ENCODE measurements at places on chromosomes 5 and 9.

- no peak for DNase-seq
Measured at GRCh38 chr9:84271531-84271900, 69.0 kb downstream of the SLC28A3 start.

DNA sequence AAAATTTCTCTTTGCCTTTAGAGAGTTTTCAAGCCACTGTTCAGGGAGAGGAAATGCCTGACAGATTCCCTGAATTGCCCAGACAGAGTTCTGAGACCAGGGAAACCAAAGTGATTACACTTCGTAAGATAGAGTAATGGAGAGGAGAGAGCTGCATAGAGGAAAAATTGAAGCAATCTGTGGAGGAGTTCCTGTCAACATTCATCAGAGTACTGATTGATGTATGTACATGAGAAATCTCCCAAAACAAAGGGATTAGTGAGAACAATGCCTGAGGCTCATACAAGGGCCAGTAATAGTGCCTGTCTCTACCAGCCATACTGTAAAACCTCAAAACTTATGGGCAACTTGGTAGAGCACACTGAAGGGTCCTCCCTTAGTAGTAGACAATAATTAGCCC, 79.0 kb upstream of the TRIM32 start:
- DNase-seq = no peak

DNA sequence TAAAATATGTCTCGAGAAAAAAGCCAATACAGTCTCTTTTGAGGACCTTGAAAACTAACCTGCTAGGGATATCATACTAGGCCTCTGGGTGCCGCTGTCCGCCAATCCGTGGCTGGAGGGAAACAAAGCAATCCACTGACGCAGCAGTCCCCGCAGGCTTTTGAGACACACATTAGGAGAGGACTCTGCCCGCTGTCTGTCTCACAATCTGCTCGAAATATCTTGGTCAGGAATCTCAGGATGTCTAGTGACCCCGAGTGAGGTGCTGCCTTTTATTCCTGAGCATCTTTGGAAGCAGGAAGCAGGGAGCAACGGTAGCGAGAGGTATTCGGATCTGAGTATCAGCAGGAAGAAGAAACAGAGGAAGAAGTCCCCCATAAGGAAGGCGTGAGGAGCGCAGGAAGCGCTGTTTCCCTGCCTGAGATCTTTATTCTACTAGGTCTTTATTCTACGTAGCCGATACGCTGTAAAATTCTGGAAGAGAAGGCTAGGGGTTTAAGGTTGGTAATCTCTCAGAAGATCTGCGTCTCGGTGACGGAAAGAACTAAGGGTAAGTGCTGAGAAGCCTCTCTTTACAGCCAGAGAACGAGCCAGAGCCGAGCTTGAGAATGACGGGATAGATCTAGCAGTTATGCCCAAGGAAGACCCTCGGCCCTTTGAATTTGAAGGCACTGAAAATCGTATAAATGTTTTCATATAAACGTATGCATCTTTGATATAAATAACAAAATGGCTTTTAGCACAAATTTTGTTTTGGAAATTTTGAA, 4.0 kb upstream of the PCDHGA1 start:
- DNase-seq = peak; percentile 68

DNA sequence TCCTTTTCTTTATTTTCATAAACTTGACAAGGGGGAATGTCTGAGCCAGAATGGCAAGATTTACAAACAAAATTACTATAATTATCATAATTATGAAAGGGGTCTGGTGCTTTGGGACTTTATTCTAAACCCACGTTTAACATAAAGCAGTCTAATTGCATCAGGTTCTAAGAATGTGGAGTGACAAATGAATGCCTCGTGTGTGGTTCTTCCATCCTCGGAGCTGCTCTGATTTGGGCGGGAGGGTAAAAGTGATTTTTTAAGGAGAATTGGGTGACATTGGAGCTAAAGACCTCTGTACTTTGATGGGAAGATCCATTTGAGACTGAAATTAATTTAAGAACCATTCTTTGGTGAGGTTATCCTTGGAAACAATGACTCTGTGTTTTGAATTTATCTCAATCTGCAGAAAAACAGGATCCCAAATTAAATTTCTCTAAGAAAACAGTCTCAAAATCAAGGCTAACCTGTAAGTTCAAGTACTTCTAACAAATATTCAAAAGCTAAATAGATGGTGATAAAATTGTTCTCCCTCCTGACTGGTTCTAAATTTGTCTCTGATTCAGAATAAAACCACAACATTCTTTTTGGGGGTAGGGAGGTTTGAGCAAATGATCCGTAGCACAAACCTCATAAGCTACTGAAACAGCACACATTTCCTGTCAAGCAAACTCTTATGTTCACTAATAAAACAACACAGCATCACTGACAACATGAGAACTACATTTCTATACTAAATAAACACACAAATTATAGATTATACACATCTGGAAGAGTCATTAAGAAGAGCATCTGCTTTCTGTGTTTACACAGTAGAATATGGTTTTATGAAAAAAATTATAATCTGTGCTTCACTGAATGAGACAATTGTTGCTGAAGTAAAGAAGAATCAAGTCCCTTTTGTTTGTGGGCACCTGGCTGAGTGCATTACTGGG, 85.5 kb downstream of the DCP2 start:
- no peak for DNase-seq

DNA sequence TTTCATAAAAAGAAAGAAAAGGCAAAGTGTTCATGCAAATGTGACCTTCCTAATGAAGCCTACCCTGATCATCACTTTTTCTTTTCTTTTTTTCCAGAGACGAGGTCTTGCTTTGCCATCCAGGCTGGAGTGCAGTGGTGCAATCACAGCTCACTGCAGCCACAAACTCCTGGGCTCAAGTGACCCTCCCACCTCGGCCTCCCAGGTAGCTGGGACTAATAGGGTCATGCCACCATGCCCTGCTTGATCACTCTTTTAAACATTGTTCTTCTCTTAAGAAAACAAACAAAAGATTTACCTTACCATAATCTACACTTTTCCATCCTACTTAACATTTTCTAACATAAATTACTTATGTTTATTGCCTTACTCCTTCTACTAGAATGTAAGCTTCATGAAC, 8.5 kb upstream of the GOLGA1 start:
- DNase-seq = no peak

GRCh38 chr9:68710111-68710471, 5.1 kb downstream of the PIP5K1B start:
- DNase-seq = no peak

DNA sequence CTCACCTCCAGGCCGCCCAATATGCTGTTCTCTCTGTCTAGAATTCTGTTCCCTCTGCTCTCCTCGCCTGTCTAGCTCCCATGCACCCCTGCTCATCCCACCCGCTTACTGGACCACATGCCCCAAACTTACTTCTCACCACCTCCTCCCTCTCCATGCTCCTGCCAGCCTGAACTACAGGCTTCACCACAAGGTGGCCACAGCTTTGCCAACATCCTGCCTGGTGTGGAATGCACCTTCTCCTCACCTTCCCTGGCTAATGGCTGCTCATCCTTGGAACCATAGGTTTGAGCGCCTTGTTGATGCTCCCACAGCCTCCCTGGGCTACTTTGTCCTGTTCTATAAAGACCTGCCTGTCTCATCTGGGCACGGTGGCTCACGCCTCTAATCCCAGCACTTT, 9.6 kb downstream of the LAMC3 start:
- DNase-seq = no peak

- no peak for DNase-seq
Measured at GRCh38 chr5:166102947-166103346, 2188.5 kb upstream of the WWC1 start.

GRCh38 chr5:65624571-65625555, at the start of the genes SHLD3 and TRAPPC13:
SHLD3 (plus strand) TSS chr5:65625027; CDS start chr5:65629588, 4,561 bp downstream.
TRAPPC13 (plus strand) TSS chr5:65625027; CDS start chr5:65625061, 34 bp downstream.
- DNase-seq = peak; percentile 64

- no peak for DNase-seq
Measured at GRCh38 chr9:75669721-75670120, 220.8 kb upstream of the PCSK5 start.

GRCh38 chr5:151030379-151030778, 10.0 kb downstream of the GPX3 start:
- no peak for DNase-seq

DNA sequence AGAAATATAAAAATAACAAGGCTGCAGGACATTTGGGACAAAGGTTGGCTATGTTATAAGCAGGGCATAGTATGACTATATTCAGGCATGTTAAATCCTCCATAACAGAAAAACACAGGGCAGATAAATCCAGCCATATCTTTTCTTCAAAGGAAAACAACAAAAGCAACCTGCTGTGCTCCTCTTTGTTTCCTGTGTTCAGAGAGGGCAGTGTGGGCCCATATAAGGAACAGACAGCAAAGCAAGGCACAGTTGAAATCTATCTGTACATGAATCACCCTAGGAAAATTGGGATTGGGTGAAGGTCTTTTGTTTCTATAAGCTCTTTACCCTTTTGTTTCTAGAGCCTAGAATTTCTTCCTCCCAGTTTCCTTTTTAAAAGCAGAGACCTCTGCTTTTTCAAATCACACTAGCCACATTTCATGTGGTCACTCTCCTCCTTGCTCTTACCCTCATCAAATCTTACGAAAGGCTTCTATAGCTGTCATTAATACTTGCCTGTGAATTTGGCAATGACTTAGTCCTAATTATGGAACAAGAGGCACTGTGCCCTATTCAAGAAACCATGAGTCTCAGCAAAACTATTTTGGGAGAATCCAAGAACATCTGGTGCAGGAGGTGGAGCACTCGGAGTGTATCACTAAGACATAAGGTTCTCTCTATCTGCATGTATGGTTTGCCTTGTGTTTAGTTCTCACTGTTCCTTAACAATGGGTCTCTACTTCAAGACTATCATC, 1.8 kb downstream of the GZMA start:
- no peak for DNase-seq

DNA sequence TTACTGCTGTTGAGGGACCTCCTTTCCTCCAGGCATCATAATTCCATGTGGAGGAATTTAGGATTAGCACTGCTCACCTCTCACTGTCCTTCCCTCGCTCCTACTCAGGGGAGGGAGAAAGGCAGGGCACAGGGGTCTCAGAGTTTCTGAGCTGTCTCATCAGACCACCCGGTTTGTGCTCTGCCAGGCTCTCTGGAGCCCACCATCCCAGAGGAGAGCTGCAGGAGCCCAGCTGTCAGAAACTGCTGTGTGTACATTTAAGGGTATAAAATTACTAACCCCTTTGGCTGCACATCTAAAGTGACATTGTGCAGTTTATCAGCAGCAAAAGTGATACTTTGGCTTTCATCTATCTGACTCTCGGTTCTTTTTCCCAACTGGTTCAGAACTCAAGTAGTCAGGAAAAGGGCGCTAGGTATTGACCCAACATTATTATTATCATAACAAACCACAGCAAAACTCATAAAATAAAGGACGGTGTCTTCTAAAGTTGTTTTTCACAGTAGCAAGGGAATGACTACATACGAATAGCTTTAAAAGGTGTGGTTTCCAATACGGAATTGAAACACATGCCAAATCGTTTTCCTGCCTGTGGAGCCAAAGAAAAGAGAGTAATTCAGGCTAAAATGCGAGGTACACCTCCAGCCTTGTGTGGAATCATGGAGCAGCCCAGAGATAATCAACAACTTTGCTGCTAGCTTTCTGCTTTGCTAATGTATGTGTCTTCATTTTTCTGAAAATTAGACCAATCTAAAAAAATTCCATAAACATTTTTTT, 348.1 kb downstream of the TMEM167A start:
- no peak for DNase-seq

- DNase-seq = no peak
Measured at GRCh38 chr9:81537964-81538363, 151.4 kb downstream of the TLE1 start.

GRCh38 chr9:105969636-105970035, 275.3 kb downstream of the TMEM38B start:
- DNase-seq = no peak

DNA sequence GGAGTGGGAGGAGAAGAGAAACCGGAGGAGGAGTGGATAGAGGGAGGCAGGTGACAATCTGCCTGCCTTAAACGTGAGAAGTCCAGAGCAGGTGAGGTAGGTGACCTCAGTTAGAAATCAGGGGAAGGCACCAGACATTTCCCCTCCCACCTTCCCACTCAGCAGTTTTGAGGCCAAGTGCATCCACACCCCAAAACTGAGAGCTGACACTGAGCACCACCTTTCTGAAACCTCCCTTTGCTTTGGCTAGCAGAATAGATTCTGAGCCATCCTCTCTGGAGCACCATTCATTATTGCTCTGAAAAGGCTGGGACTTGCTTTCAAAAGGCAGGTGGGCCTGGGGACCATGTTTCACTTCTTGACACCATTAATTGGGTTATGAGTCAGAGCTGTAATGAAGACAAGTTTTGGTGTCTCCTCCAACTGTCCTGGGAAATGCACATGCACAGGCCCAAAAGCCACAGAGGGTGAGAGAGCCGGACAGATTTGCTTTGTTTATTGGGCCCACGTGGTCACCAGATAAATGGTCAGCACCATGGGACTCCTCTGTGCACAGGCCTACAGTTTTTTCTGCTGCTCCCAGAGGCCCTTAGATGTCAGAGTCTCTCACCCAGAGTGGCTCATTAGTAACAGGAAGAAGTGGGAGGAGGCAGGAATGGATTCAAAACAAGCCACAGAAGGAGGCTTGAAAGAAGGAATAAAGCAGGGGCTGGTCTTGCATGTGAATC, 314.7 kb downstream of the TLE1 start:
- no peak for DNase-seq

GRCh38 chr5:174376726-174377373, 331.3 kb downstream of the NSG2 start:
- DNase-seq = no peak

- no peak for DNase-seq
Measured at GRCh38 chr9:87554171-87554910, 56.7 kb downstream of the DAPK1 start.

DNA sequence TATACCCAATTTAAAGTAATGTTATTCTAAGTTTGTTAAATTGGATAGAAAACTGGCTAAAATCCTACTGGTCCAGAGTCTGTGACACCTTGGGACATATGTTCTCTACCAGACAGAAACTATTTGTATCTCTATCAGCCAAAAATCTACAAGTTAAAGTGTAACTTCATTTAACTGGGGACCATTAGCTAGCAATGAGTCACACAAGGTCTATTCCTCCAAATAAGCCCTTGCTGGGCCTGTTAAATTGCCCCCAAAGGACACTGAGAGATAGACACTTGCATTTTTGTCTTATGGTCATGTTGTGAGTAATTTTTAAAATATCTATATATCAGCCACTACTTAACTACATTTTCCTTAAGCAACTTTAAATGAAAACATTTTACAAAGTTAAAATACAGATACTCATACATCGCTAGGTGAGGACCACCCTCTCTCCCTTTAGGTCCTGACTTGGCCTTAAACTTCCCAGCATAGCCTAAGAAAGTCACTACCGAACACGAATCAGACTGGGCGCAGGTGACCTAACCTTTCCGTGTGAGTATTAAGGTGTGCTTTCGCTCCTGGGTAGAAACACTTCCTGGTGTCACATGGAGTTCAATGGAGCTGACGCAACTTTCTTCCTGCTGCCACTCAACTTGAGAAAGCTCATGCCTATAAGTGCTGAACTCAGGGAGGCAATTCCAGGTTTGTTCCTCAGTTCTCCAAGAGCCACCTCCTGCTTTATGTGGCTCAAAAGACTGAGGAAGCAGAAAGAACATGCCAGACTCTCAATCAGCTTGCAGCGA, 249.1 kb downstream of the DIRAS2 start:
- DNase-seq = no peak

- no peak for DNase-seq
Measured at GRCh38 chr9:121966706-121967105, 126.4 kb downstream of the TTLL11 start.

GRCh38 chr5:68543212-68543611, 327.7 kb downstream of the PIK3R1 start:
- no peak for DNase-seq

Data from substantia nigra (tissue), 51 donors.